ENCODE measurements at places on chromosomes 12 and 14.

GRCh38 chr14:92461891-92462290 is 51.7 kb upstream of the RIN3 start:
- DNase-seq, result no peak

DNA sequence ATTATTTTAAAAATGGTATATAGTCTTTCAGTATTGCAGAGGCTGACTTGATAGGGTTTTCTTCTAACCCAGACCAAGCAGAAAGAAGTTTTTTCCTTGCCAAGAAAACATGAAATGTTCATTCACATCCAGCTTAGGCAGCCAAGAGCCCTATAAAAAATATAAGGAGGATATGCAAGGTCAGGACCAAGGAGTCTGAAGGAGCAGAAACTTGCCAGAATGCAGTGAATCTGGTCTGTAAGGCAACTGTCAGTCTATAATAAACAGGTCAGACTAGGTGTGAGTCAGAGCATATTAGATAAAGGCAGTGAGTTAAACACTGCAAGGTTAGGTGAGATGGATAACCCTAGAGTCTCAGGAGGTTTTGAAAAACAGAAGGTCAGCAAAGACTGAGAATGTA is 645.5 kb downstream of the C12orf50 start:
- no peak for DNase-seq

DNA sequence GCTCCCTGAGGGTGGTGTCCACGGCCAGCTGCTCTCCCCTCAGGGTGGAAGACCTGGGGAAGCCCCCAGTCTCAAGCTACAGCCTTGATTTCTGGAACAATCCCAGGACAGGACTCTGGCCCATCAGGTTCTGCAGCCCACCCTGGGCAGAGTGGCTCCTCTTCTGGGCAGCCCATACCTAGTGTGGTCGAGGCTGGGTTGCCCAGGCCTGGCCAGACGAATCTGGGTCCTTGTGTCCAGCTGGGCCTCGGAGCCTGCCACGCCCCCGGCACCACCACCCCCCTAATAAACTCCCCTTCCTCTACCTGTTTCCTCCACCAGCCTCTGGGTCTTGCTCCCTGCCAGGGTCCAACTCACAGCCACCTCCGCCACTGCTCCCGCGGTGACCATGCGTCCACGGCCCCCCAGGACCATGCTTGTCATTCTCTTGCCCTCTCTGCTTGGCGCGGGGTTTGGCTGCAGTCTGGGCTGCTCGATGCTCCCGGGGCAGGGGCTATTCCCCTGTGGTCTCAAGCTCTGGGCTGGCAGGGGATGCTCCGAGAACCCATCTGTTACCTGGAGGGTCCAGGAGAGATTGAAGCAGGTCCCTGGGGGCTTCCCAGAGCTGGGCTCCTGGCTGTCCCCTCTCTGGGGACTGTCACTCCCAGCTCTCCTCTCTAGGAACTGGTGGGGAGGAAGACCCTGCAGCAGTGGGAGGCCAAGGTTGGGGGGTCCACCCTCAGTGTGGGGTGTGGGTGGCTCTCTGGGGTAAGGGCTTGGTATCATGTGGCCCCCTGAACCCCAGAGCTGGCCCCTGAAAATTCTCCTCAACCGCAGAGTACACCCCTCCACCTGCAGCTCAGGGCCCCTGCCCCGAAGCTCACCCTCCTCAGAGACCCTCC is 8.7 kb upstream of the GPR132 start:
- no peak for DNase-seq

DNA sequence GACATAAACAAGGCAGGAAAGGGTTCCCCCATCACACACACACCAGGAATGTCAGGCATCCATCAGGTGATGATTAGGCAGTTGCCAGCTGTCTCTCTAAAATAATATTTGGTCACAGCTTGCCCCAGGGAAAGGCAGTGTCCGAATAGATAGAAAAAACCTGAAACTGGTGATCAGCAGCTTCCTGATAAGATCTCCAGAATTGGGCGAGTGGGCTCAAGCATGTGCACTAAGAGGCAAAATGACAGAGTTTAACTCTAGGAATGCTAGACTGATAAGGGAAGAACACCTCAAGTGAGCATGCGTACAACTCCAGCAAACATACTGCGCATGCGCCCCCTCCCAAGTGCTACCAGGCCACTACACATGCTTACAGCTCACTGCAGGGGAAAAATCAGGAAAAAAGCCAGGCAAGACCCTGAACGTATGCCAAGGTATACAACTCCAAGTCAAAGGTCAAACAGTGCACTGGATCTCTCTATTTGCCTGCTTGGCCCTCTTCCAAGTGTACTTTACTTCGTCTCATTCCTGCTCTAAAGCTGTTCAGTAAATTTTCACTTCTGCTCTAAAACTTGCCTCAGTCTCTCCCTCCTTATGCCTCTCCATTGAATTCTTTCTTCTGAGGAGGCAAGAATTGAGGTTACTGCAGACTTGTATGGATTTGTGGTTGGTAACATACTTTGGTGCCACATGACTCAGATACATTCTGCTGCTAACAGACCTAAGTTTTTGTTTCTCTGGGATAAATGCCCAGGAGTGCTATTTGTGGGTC is 73.5 kb upstream of the VASH1 start:
- no peak for DNase-seq

GRCh38 chr12:47574252-47575021 is 131.4 kb downstream of the RPAP3 start:
- DNase-seq, result no peak

DNA sequence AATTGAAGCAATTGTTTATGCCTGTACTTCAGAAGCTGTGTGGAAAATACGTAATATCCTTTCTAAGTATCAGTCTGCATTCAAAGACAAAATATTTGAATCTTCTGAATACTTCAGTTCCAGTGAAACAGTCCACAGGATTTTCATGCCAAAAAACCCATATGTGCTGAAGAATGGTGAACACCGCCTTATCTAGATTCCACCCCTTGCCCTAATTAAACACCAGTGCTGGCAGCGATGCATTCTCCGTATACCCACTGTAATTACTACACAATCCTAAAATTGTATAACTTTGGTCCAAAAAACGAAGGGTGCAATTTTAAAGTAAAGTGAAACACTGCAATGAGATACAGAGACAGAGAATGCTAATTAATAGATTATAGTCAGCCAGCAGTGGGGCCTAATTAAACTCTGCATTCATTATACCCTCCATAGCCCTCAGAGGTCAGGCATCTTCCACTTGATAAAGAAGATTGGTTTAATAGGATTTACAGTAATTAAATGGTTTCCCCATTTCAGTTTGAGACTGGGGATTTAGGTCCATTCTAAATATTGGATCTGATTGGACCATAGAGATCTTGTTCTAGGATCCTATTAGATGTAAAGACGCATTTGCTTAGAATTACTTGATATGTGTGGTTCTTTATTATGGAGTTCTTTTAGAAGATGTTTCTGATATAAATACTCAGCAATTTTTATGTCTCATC is 43.9 kb downstream of the ERC1 start:
- DNase-seq, result no peak

DNA sequence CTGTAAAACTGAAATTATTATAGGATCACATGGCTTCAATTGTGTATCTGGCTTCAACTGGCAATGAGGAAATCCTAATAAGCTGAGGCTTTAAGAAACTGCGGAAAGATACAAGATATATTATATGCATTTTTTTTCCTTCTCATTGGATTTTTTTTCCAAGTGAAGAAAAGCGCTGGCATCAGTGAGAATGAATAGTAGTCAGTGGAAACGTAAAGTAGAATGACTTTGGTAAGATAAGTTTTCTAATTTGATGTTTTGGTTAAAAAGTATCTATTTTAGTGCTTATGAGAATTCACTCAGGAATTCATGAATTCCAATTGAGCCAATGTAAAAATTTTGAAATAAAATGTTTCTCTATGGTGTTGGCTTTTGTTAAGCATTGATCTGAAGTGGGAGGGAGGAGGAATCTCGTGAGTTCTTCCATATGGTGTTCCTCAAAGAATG is 173.5 kb upstream of the FRMD6 start:
- DNase-seq, result peak; percentile 46

- DNase-seq, result peak; percentile 83
These were observed 19.4 kb upstream of the P2RX4 start for GRCh38 chr12:121190523-121191031.

- no peak for DNase-seq
These were observed 318.2 kb downstream of the BCL11B start for GRCh38 chr14:98953551-98954348.

- DNase-seq, result no peak
These were observed 439.1 kb downstream of the FOXG1 start for GRCh38 chr14:29205658-29206057.

DNA sequence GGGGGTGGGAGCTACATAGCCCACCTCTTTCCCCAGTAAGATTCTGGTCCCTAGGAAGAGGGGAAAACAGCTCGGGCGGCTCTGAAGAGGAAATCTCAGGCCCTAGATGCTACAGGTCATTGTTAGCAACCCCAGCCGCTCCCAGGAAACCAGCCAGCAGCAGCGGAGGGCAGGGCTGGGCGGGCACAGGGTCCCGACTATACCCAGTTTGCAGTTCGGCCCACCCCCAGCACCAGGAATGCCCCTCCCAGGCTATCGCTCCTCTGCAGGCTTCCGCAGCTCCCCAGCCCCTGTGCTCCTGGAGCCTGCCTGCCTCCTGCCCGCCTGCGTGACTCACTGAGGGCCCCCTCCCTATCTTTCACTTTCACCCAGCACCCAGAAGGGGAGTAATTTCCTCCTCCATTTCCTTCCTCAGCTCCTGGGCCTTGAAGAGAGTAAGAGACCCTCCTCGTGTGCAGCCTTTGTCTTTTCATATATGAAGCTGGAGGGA is 27.2 kb upstream of the PNMA1 start:
- peak; percentile 60 for DNase-seq

GRCh38 chr14:29442696-29443095 is 485.0 kb downstream of the PRKD1 start:
- peak; percentile 15 for DNase-seq

GRCh38 chr12:48973531-48973930 is 2.0 kb upstream of the WNT10B start:
- DNase-seq, result peak; percentile 35

DNA sequence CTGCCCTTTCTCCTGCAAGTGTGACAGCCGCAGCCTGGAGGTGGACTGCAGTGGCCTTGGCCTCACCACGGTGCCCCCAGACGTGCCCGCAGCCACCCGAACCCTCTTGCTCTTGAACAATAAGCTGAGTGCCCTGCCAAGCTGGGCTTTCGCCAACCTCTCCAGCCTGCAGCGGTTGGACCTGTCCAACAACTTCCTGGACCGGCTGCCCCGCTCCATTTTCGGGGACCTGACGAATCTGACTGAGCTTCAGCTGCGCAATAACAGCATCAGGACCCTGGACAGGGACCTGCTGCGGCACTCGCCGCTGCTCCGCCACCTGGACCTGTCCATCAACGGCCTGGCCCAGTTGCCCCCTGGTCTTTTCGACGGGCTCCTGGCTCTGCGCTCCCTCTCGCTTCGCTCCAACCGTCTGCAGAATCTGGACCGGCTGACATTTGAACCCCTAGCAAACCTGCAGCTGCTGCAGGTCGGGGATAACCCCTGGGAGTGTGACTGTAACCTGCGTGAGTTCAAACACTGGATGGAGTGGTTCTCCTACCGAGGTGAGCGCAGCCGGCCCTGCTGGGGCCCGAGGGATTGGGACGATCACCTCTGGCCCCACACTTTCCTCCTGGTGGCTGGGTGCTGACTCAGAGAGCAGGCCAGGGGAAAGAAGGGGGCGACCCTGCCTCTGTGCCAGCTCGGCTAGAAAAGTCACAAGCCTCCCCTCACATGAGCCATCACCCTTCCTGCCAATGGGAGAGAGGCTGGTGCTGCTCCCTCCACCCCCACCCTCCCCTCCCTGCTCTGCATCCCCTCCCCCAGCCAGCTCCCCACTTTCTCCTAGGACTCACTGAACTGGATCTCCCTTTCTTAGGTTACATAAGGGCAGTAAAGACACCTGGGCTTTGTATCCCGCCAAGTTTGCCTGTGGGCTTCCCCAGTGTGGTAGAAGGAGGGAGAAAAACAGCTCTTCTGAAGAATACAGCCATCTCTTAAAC is 10.9 kb downstream of the LRTM2 start:
- DNase-seq, result peak; percentile 26

GRCh38 chr14:71863766-71864165 is 68.5 kb upstream of the RGS6 start:
- DNase-seq, result no peak

- no peak for DNase-seq
These were observed 5.1 kb downstream of the CLECL1 start for GRCh38 chr12:9727813-9728212.

- peak; percentile 68 for DNase-seq
These were observed 3.1 kb downstream of the DDIT3 start for GRCh38 chr12:57517187-57517586.

DNA sequence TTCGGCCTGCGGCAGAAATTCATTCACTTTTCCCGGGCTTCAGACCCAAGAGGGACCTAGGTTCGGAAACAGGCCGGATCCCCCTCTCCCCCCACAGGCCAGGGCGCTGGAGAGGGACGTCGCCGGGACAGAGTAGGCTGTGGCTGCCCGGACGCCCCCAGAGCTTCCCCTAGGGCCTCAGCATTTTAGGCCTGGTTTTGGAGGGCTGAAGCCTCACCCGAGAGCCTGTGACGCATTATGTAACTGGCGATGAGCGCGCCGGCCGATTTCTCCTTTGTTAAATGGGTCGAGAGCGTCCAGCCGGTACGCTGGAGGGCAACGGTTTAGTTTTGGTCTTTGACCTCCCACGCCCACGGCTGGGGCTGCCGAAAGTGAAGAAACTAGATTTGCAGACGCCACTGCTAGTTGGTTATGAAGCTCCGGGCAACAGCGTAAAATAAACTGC is 657 bp downstream of the PEBP1 start:
- peak; percentile 19 for DNase-seq

- DNase-seq, result no peak
These were observed 24.0 kb downstream of the PRDM4 start for GRCh38 chr12:107736914-107737313.

DNA sequence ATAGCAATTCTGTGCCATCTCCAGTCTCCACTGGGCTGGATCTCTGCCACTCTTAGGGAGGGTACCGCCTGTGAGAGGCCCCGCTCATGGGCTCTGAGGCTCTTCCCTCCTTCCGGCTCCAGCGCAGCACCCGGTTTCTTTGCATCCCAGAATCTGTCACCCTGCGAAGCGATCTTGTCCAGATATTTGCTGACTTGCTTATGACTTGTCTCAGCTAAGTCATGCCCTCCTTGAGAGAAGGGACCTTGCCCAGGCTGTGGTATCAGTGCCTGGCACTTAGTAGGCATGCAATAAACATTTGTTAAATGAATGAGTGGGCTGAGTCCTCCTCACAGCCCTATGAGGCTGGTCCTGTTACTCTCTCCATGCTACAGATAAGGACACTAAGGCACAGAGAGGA is 13.4 kb downstream of the KRT80 start:
- DNase-seq, result no peak

- no peak for DNase-seq
These were observed 1.4 kb downstream of the LRP10 start for GRCh38 chr14:22872833-22873520.

GRCh38 chr12:2251526-2252209 is 198.9 kb downstream of the CACNA1C start:
- peak; percentile 45 for DNase-seq

DNA sequence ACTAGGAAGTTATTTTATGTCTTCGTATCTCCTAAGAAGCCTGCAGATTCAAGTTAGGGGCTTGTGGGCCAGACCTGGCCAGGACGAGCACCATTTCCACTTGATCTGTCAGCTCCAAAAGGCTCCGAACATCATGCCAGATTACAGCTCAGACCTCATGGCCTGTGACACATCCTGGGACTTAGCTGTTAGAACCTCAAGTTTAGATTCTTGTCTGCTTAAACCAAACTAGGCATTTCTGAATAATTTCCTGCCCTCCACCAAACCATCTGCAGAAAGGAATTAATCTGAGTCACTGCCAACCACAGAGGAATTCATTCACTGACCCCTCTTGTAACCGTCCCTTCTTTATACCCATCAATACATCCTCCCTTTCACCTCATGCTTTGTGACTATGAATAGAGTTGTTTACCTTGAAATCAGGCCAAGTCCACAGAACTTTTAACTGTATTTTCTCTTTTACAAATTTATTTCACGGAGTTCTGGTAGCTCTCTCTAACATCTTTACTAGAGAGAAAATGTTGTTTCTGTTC is 120.3 kb downstream of the FBXL14 start:
- DNase-seq, result peak; percentile 93
